ENCODE measurements at places on chromosomes 7 and 10. TPM values are rescaled to one million over a fixed set of nuclear protein-coding genes. Genes with fewer than 3 reads are reported as not detected.

DNA sequence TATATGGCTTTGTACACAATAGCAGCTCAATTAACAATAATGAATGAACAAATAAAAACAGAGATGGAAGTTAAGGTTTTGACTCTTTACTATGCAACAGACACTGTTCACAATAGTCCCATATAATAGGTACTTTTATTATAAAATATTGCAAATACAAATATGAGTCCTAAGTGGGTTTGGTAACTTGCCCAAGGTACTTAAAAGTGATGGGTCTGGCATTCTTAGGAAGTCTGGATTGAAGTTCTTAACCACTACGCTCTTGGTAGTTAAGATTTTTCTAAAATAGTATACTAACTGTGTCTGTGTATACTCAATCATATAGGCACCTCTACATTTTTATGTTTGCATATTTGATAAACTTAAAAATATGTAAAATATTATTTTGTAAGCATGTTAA, 55.5 kb downstream of the HGF start:
- H3K36me3 ChIP-seq = no peaks in the 10 kb centered on the region
- H3K27me3 ChIP-seq = no peaks in the 10 kb centered on the region
- peaks cover 12% of the 10 kb centered on the region for H3K4me1 ChIP-seq
- no peak overlapping the region for H3K27ac ChIP-seq
- H3K4me3 ChIP-seq = no peak overlapping the region

DNA sequence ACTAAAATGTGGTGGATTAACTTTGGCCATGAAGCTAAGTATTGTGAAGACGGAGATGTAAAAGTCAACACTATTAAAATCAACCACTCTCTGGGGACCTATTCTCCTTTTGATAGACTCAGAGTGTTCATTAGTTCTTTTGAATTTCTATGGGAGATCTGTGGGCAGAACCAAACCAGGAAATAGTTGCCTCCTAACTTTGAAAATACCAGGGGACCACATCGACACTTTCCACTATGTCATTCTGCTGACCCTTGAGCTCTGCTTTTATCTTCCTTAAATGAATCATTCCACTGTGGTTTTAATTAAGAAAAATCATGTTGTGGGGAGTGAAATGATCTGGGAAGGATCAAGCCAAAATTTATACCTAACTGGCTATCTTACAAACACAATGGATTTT, 960.5 kb downstream of the GATA3 start:
- no peaks in the 10 kb centered on the region for H3K36me3 ChIP-seq
- H3K27me3 ChIP-seq = no peaks in the 10 kb centered on the region
- no peak for DNase-seq

GRCh38 chr7:20438248-20438647, 107.5 kb downstream of the ITGB8 start:
- no peaks in the 10 kb centered on the region for H3K4me1 ChIP-seq
- no peaks in the 10 kb centered on the region for H3K27me3 ChIP-seq
- H3K4me3 ChIP-seq = no peak overlapping the region
- no peak for DNase-seq

Gene LRRC17
- 5.5 TPM for total RNA-seq

Gene KCP
- total RNA-seq = 0.14 TPM

GRCh38 chr7:51007551-51008505, 225.1 kb upstream of the GRB10 start:
- H3K27ac ChIP-seq = no peak overlapping the region
- H3K27me3 ChIP-seq = no peaks in the 10 kb centered on the region
- no peak overlapping the region for H3K4me3 ChIP-seq

Measured in sigmoid colon (tissue), 7 donors.